Activated CD4-positive, alpha-beta memory T cell treated with anti-CD3 and anti-CD28 coated beads for 36 hours (primary cell): ENCODE measurements at places on chromosomes 2 and 18. TPM values are rescaled to one million over a fixed set of nuclear protein-coding genes. Genes with fewer than 3 reads are reported as not detected.

The KCNG3 gene
- not detected for total RNA-seq

The C2orf78 gene
- total RNA-seq: not detected

The ITGA4 gene
- 46.5 TPM for total RNA-seq

The IMPACT gene
- total RNA-seq: 13.7 TPM
